Muscle of leg (tissue), 16 donors: ENCODE measurements at places on chromosomes 6 and 20.

DNA sequence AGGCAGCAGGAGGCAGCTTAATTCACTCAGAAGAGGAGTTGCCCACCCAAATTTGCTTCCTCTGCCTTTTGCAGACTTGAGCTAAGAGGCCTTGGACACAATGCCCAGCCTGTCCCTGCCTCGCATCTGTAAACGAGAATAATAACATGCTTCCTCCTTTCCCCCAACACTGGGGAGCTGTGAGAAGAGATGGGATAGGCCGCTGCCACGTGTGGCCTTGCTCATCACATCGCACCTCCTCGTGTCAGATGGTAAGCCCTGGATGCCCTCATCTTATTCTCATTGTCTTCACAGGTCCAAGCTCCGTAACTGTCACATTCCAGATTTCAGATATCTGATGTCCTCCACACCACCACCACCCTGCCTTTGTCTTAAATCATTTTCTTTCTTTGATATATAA, 13.1 kb upstream of the TUBB2B start:
- no peak for DNase-seq

GRCh38 chr6:46689657-46690056, 2.0 kb downstream of the TDRD6 start:
- peak; percentile 2 for DNase-seq

DNA sequence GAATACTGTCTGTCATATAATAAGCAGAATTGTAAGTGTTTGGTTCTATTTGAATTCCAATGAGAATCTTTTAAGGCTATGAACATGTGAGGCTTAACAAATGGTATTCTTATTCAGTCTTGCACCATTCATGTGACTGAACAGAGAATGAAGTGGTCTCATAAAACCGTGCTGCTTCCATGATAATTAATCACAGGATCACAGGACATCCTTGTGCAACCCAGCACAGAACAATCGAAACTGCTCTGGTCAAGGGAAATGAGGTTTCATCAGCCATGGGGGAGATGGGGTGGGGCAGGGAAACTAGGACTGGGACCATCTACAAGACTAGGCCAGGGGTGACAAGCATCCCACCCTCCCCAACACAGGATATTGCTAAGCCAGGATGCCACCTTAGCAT, 6.0 kb downstream of the PPIL6 start:
- DNase-seq = no peak

- peak; percentile 63 for DNase-seq
Measured at GRCh38 chr20:47727909-47728361, 57.3 kb downstream of the SULF2 start.

DNA sequence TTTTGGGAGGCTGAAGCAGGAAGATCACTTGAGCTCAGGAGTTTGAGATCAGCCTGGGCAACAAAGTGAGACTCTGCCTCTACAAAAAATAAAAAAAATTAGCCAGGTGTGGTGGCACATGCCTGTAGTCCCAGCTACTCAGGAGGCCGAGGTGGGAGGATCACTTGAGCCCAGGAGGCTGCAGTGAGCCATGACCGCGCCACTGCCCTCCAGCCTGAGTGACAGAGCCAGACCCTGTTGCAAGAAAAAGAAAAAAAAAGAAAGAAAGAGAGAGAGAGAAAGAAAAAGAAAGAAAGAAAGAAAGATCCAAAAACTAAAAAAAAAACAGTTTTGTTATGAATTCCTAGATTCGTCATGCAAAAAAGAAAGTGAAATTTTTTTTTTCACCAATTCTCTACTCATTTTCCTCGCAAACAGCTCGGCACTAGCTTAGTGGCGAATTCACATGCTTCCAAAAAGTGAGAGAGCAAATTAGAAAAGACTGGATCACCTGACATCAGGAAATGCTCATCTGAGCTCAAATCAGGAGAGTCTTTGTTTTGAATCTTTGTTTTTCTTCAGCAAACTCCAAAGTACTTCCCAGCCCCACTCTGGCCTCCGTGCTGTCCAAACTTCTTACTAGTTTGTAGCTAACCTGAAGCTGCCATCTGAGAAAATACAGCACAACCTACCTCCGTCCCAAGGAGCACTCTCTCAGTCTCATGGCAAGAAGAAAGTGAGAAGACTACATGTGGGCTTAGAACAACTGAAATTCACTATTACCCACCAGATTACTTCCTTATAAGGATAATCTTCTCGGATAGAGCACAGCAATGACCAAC, 27.0 kb downstream of the IPCEF1 start:
- no peak for DNase-seq

DNA sequence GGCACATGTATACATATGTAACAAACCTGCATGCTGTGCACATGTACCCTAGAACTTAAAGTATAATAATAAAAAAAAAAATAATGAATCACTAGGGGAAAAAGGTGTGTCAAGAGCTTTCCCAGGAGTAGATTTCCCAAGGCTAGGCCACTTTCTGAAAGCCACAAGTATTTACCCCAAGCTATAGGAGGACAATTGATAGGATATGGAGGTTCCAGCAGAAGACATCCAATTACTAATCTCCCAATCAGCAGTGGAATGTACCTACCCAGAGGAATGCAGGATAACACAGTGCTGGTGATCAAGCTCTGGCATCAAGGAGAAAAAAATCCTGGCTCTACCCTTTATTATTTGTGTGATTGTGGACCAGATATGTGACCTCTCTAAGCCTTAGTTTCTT, 562.7 kb downstream of the RFPL4B start:
- DNase-seq = no peak

DNA sequence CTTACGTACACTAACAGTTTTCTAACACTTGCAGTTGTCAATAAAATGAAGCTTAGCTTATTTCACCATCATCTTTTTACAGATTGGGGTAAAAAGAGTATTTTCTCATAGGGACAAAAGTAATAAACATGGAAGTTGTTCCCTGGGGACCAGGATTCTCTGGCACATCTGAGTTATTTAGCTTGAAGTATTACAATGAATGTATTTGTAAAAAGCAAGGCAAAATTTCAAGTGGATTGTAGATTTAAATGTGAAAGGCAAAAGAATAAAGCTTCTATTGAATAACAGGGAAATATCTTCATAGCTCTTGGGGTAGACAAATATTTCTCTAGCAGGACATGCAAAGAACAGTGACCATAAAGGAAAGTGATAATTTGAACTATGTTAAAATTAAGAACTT, 260.0 kb upstream of the ECI2 start:
- DNase-seq = no peak

DNA sequence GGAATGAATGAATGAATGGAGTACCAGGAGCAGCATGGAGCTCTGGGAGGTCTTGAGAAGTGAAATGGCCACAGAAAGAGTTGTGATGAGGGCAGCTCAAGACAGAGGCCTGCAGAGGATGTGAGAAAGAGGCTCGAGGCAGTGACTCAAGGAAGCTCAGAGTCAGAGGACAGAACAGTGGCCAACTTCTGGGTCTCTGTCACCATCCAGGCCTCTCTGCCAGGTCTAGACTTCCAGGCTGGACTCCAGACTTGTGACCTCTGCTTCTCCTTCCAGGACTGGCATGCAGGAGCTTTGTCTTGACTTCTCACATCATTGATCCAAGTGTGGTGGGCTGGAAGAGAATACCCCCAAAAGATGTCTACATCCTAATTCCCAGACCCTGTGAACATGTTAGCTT, 119.8 kb downstream of the TOX2 start:
- DNase-seq = no peak
